ENCODE measurements at places on chromosomes 12 and 14.

DNA sequence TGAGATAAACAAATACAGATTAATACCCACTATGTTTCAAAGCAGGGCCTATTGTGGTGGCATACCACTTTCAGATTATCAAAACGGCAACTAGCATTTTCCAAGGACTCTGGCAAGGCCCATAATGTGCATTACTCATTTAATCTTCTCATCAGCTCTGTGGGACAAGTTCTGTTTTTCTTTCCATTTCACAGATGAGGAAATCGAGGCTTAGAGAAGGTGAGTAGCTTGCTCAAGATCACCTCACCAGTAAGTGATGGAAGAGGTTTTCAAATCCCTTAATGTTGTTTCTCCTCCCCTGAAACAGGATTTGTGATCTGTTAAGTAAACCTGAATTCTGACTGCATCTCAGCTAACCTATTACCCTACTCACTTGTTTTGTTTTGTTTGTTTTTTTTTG, 3.9 kb upstream of the PYGL start:
- DNase-seq = no peak

- no peak for DNase-seq
Observed at GRCh38 chr14:105907276-105907675, 380.9 kb downstream of the TMEM121 start.

GRCh38 chr12:41333974-41334373, 145.9 kb downstream of the PDZRN4 start:
- no peak for DNase-seq

- DNase-seq = no peak
Observed at GRCh38 chr12:113043240-113043639, 13.3 kb upstream of the DTX1 start.

DNA sequence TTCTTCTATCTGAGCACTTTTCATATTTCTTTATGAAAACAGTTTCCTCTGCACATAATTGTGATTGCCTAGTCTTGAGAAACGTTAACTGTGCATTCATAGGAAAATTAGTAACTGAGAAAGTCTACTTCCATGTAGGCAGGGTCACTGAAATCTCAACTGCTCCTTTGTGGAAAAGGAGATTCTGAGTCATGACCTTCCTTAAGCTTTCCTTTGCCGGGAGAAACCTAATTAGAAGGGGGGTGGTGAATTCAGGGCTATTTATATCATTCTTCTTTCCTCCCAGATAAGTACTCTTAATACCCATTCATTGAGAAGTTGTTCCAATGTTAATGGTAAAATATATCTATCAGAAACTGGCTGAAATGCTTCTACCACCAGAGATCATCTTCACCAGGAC, 751.0 kb upstream of the TMEM132C start:
- DNase-seq = no peak

DNA sequence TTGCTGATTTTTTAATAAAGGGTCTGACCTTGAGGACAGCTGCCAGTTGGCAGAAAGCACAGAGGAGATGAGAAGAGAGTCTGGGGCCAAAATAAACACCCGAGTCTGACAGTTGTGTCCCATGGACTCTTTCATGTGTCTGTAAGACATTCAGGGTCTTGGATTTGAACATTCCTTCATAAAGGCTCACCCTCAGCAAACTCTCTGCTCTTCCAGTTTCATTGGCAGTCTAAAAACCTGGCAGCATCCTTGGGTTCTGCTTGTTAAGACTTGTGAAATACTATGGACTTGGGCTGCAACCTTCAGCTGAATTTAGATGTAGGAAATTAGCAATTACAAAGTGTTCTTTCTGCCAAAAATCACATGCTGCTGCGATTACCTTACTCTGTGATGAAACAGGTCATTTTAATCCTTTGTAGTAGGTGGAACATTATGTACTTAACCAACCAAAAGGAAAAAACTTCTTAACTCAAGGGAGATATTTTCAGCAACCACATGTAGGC, 32.0 kb upstream of the LMNTD1 start:
- no peak for DNase-seq

GRCh38 chr14:79586989-79587598, 624.2 kb downstream of the DIO2 start:
- no peak for DNase-seq

- DNase-seq = no peak
Observed at GRCh38 chr12:109581856-109582255, 8.3 kb downstream of the MVK start.

GRCh38 chr12:52156757-52157565, 34.9 kb downstream of the KRT80 start:
- peak; percentile 56 for DNase-seq

GRCh38 chr14:26872515-26873361, 274.9 kb upstream of the NOVA1 start:
- DNase-seq = no peak

- DNase-seq = peak; percentile 79
Observed at GRCh38 chr12:121579981-121580868, 598 bp downstream of the KDM2B start.

DNA sequence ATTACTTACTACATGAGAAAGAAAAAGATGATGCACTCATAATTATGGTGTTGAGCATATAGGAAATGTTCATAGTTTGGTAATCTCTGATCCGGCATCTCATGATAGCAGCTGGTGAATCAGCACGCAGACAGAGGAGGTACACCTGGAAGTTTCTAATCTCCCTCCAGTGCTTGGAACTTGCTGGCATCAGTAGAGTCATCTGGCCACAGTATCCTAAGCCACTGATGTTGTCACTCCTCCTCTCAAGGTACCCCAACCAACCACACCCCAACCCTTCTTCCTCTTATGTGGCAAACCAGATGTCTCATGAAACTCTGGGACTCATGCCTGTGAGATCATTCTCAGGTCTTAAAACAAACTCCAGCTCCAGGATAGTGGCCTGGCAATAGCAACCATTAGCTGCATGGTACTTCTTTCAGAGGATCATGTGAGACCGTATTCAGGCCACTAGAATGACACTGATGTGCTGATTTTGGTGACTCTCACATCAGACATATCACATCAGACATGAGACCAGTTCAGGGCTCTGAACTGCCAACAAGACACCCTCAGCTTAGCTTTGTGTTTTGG, 143.0 kb downstream of the RASSF9 start:
- DNase-seq = no peak

DNA sequence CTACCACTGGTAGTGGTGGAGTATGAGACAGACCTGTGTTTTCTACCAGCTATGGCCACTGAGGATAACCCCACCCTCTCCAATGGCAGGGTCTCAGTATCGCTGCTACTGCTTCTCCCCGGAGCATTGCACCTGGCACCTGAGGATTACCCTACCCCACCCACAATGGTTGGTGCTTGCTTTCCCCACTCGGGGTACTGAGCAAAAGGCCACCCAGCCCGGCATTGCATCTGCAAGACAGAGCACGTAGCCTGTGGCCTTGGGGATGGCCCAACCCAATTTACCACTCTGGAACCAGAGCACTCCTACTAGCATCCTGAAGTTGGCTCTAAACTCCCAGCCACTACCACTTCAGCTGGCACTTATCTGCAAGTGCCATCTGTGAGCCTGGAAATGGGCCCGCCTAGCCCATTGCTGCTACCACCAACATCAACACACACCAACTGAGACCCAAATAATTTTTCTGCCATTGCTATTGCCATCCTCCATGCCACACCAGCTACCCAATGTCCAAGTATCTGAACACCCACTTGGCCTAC, 145.7 kb downstream of the CNTN1 start:
- DNase-seq = no peak

DNA sequence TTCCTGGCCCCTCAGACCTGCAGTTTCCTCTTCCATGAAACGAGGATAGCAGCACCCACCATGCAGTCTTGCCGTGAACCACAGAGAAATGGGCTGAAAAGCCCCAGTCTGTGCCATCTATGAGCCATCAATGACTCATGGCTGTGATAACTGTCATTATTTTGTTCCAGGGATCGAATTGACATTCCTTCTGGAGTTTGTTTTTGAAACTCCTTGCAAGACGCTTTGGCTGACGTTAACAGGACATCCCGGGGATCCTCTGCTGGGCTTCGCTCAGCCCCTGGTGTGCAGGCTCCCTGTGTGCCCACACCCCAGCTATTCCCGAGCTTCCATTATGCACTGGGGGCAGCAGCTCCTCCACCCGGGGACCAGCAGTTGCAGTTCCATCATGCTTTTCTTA, 33.8 kb downstream of the MMAB start:
- no peak for DNase-seq

DNA sequence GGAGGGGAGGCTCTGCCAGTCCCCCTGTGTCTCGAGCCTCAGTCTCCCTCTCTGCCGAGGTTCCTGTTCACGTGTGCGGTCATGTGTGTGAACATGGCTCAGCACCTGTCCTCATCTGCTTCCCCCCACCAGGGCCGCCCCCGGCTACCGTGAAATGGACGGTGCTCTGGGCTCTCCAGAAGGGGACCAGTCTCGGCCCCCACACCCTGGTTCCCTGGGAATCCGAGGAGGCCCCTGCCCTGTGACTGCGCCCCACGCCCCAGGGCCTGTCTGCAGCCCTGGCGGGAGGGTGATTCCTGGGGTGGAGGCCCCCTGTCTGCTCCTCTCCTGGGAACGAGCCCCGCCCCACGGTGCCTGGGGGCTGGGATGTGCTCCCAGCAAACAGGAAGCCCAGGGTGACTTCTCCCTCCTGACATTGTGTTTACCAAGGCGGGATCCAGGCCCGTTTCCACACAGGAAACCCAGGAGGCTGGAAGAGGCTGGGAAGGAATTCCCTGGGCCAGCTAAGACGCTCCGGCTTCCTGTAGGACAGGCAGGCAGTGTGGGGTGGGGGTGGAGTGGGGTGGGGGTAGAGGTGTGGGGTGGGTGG, 46.6 kb downstream of the KIF26A start:
- DNase-seq = no peak

DNA sequence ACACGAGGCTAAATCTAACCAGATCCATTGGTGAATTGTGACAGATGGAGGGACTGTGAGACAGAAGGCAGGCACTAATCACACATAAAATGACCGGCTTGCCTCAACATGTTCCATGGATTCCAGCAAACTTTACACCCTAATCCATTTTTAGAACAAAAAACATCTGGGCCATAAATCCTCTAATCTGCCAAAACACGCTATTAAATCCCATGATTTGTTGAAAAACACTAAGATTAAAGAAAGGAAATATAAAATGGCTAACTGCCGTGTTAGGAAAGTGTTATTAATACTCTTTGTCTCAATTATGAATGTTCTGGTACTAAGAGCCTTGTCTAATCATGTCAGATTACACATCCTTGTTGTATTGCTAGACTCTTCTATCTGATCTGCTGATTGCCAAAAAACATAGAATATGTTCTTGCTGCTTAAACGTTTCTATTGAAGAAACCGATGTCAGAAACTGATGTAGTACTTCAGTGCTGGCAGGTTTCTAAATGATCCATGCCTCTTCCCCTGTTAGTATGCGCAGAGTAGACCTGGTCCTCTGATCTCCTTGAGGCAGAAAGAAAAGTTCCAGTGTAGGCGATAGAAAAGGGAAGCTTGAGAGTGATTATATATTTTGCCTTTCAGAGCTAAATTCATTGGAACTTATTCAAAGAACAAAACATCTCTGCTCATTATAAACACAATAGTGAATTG, 384.9 kb downstream of the SOX5 start:
- no peak for DNase-seq

DNA sequence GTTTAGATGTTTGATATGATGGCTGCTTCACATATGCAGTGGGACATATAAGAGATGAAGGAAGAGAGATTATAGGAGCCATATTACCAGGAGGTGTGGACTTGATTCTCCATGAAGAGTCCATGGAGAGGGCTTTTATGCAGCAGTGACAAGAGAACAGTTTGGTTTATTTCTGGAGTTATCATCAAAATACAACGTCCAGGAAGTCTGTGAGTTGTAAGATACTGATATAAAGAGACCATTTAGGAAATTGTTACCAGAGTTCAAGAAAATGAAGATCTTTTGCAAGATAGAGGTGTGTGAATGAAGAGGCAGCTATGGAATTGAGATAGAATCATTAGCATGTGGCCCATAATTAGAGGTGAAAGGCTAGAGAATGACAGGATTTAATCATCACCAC, 431.7 kb downstream of the NPAS3 start:
- DNase-seq = no peak

DNA sequence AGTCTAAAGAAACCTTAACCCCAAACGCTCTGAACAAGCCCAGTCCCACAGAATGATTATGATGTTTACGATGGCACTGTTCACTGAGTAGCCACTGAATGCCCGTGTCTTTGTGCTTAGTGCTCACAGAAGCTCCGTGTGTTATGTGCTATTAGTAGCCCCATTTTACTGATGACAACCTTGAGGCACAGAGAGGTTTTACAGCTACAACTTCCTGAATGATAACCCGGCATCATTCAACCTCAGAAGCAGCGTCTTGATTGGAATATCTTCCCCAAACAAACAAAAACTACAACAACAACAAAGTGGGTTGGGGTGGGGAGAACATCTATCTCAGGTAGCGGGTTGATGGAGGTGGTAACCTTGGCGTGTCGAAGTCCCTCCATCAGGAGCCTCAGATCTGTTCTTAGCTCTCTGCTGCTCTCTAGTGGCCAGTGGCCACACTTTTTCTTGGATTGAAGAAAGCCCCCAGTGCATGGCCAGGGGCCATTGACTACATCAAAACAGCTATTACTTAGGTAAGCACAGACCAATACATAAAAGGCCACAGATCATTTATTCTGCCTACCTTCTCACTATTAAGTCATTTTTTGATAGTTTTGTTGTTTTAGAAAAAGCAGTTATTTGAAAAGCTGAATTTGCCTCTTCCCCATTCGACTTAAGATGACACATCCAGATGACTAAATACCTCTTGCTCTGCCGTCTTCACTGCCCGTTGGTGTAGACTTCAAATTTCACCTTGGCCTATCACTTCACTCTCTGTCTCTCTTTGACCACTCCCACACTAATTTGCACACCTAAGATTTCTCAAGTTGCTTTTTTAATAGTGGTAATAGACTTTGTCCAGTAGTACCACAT, 376.9 kb downstream of the GALC start:
- DNase-seq = no peak

- peak; percentile 88 for DNase-seq
Observed at GRCh38 chr12:120252071-120252906, 13.2 kb downstream of the PXN start.

DNA sequence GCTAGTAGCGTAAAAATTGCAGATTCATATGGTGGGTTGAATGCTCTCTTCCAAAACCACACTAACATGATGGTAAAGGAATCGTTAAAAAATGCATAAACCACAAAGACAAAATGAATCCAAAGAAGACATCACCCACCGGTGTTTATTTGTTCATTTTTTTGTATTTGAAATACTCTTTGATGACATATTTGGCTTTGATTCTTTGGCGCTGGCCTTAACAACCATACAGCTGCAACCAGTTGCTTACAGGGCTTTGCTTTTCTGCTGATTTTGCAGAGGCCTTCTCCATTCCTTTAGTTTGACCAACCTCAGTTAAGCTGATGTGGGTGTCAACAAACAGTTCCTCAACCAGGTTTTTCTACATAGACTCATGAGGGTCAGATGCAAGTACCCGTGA, 103.5 kb downstream of the CACNA1C start:
- no peak for DNase-seq

GRCh38 chr14:85281921-85282320, 248.0 kb upstream of the FLRT2 start:
- DNase-seq = no peak

DNA sequence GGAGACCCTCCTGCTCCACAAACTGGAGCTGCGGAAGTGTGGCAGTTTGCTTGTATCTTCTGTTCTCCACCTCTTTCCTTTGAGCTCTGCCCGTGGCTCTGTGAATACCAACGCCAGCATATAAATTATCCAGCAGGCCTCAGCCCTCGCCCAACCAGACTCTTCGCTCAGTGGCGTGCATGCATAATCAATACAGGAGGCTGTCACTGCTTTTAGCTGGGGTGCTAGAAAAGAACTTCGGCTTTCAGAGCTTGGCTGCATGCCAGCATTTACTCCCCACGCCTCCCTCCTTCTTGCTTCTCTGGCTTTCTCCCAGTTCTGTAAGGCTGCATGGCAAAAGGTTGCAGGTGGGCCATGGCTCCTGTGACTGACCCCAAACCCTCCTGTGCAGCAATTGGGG, 26.9 kb downstream of the NRXN3 start:
- DNase-seq = no peak

Measured in stimulated activated naive CD4-positive, alpha-beta T cell (primary cell).